ENCODE measurements at places on chromosomes 6 and 20.

- H3K27me3 ChIP-seq = no peaks in the 10 kb centered on the region
- no peak overlapping the region for H3K4me3 ChIP-seq
- no peak for DNase-seq
- no peaks in the 10 kb centered on the region for H3K36me3 ChIP-seq
- H3K27ac ChIP-seq = no peak overlapping the region
Observed at GRCh38 chr6:96990462-96990861, 65.9 kb downstream of the KLHL32 start.

DNA sequence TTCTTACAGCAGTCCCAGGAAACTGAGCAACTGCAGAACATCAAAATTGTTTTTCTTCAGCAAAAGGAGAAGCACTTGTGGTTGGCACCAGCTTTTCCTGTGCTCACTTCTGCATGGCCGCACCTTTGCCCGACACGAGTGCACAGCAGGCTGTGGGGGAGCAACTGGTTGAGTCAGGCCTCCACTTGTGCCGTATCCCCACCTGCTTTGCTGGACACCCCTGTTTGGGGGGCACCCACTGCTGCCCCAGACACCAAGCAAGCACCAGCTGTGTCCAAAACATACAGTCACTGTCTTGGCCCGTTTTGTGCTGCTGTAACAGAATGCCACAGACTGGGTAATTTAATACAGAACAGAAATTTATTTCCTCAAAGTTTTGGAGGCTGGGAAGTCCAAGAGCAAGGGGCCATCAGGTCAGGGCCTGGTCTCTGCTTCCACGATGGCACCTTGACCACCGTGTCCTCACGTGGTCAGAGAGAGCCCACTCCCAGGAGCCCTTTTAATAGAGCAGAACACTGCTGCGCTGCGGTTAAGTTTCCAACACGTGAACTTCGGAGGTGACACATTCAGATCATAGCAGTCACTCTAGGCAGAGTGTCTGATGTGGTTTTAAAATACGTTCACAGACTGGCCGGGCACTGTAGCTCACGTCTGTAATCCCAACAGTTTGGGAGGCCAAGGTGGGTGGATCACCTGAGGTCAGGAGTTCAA lies 8.7 kb upstream of the GMEB2 start:
- H3K4me1 ChIP-seq = no peaks in the 10 kb centered on the region
- H3K36me3 ChIP-seq = no peaks in the 10 kb centered on the region
- H3K27me3 ChIP-seq = no peaks in the 10 kb centered on the region
- H3K27ac ChIP-seq = no peak overlapping the region

DNA sequence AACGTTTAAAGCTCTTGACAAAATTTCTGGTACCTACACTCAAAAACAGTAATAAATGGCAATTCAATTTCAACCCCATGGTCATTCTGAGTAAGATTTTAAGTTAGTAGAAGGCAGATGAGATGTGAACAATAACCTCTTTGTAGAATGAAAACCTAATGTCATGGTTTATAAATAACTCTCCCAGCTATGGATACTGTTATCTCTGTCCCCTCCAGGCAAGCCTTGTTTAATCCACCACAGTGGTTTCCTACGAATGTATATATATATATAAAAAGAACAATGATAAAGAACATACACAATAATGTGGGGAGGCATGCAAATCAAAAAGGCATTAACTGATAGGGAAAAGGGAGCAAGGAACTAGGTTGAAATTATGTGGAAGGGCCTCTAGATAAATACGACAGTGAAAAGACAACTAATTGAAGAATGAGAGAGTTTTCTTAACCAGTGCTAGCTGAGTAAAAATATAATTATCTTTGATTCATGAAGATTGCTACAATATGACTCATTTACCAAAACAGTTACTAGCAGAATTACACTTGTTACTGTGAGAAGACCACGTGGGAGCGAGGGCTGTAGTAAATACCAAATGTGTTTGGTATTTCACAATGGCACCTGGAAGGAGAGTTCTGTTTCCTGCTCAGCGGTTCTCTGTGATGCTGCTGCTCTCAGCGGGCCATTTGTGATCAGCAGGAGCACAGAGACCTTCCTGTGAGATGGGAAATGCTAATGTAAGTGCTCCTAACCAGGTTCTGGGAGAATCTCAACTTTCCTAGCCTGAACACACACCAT lies 173.7 kb downstream of the MBOAT1 start:
- H3K27me3 ChIP-seq = no peaks in the 10 kb centered on the region
- H3K4me1 ChIP-seq = no peaks in the 10 kb centered on the region
- H3K27ac ChIP-seq = no peak overlapping the region

- DNase-seq = no peak
- H3K27ac ChIP-seq = no peak overlapping the region
- H3K36me3 ChIP-seq = no peaks in the 10 kb centered on the region
- peaks cover 95% of the 10 kb centered on the region for H3K27me3 ChIP-seq
- H3K4me1 ChIP-seq = no peaks in the 10 kb centered on the region
Observed at GRCh38 chr20:58019850-58020625, 208.4 kb downstream of the ANKRD60 start.

DNA sequence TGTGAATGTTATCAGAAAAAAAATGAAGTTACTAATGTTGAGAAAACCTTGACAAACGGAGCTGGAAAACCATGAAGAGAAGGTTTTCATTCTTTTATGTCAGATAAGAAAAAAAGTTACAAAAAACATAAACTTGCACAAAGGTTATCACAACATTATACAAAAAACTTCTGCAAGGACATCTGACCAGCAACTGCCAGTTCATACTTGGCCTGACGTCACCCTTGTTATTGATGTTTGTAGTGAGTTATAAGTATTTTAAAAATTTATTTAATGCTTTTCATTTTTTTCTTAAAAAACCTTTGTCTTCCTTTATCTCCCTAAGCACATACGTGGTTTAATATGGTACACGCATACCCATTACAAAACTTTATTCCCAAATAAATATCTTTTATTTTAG lies 16.3 kb downstream of the GSTA3 start:
- no peaks in the 10 kb centered on the region for H3K27me3 ChIP-seq
- H3K4me1 ChIP-seq = no peaks in the 10 kb centered on the region
- no peaks in the 10 kb centered on the region for H3K36me3 ChIP-seq
- no peak overlapping the region for H3K4me3 ChIP-seq
- DNase-seq = no peak

- H3K4me1 ChIP-seq = no peaks in the 10 kb centered on the region
- no peak overlapping the region for H3K27ac ChIP-seq
- no peak for DNase-seq
- H3K36me3 ChIP-seq = no peaks in the 10 kb centered on the region
- no peak overlapping the region for H3K4me3 ChIP-seq
Observed at GRCh38 chr6:132341646-132342045, 59.6 kb downstream of the MOXD1 start.

DNA sequence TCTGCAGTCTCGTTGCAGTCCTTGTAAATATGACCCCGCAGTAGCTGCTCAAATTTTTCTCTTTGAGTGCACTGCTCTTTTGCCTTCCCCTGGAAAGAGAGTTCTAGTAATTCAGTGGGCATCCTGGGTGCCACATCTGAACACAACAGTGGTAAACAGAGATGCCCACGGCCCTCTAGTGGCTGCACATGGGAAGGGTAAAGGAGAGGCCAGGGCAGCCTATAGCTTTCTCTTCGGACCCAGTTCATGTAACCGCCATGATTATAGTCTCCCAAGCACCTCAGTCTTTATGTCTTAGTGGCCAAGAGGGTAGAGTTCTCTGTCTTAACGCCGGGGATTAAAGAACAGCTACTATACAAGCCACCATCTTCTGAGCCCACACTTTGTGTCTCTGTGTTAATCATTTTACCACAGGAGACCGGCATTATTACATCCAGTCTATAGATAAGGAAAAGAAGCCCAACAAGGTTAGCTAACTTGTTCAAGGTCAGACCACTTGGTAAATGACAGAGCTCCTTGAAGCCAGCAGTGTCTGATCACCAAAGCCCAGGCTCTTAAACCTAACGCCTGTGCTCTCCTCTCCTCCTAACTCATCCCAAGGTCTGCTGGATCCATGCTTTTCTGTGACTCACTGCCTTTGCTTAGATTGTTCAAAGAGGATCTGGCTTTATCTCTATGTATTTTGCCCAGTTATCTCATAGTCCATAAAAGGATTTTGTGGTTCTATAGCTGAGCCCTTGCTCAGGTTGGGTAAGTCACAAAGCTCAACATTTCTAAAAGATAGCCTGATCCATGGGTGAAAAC lies 81.8 kb downstream of the ISM1 start:
- H3K4me1 ChIP-seq = no peaks in the 10 kb centered on the region
- no peak overlapping the region for H3K4me3 ChIP-seq
- peak; percentile 33 for DNase-seq
- H3K36me3 ChIP-seq = no peaks in the 10 kb centered on the region
- H3K27me3 ChIP-seq = no peaks in the 10 kb centered on the region

GRCh38 chr6:7432391-7433120 lies 42.9 kb downstream of the RIOK1 start:
- no peak overlapping the region for H3K4me3 ChIP-seq
- DNase-seq = no peak
- H3K36me3 ChIP-seq = no peaks in the 10 kb centered on the region

- no peaks in the 10 kb centered on the region for H3K27me3 ChIP-seq
- H3K27ac ChIP-seq = no peak overlapping the region
- H3K36me3 ChIP-seq = no peaks in the 10 kb centered on the region
- DNase-seq = no peak
- no peaks in the 10 kb centered on the region for H3K4me1 ChIP-seq
Observed at GRCh38 chr6:3380344-3381232, 76.3 kb downstream of the SLC22A23 start.

DNA sequence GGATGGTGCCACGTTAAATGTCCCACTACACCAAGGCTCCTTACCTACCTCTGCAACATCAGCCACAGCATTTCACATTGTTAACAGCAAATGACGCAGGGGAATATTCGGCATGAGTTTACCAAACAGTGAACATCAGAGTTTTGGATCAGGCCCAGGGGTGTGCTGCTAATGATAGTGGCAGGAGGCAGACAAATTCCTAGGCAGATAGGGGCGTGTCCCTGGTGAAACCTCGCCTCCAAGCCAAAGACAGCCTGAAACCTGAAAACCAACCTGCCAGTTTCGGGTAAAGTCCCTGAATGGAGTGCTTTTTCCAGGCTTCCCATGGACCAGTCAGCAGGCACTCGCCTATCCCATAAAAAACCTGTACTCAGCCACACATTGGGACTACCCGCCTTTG lies 133.6 kb downstream of the SH3BGRL2 start:
- no peaks in the 10 kb centered on the region for H3K4me1 ChIP-seq
- no peak for DNase-seq
- no peak overlapping the region for H3K27ac ChIP-seq
- no peak overlapping the region for H3K4me3 ChIP-seq

DNA sequence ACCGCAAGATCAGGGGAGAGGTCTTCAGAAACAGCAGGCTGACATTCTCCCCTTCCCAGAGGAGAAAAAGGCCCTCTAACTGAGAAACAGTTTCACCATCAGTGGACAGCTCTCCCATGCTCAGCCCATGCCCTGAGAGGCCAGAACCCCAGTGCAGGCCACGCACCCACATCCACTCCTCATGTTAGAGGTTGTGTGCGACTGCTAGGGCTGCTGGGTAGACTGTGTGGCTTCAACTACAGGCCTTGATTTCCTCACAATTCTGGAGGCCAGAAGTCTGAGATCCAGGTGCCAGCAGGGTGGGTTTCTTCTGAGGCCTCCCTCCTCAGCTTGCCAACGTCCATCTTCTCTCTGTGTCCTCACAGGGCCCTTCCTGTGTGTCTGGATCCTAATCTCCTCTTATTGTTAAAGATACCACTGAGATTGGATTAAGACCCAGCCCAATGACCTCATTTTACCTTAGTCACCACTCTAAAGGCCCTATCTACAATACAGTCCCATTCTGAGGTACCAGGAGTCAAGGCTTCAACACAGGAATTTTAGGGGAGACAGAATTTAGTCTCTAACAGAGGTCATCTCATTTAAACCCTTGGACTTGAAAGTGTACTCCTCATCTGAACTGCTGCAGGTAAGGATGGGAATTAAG lies 67.7 kb upstream of the CD93 start:
- H3K4me1 ChIP-seq = no peaks in the 10 kb centered on the region
- no peak for DNase-seq
- no peaks in the 10 kb centered on the region for H3K27me3 ChIP-seq
- H3K27ac ChIP-seq = no peak overlapping the region

DNA sequence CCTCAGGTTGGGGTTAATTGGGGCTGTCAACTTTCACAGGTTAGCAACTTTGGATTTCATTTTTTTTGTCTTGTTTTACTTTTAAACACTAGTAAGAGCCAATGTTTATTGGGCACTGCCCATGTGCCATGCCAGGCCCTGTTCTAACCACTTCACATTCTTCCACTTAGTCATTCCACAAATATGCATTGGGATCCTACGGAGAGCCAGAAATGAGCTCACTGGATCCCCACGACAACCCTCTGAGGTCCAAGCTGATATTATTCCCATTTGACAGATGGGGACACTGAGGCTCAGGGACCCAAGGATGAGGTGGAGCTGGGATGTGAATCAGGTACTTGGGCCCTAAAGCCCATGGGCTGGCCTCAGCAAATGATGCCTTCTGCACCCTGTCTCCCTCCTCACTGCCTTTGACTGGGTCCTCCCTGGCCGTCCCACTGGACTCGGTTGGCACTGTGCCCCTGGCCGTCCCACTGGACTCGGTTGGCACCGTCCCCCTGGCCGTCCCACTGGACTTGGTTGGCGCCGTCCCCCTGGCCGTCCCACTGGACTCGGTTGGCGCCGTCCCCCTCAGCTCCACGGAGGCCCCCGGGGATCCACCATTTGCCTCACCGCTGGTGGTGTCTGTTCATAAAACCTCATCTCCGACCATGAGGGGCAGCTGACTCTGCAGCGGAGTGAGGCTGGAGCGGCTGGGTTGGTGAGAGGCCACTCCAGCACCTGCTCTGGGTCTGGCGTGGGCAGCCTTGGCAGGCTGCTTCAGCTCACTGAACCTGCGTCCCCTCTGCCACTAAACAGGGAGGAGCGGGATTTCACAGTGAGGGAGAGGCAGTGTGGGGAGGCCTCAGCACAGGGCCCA lies 4.8 kb upstream of the PMEPA1 start:
- no peak overlapping the region for H3K27ac ChIP-seq
- DNase-seq = no peak
- no peak overlapping the region for H3K4me3 ChIP-seq
- peaks cover 14% of the 10 kb centered on the region for H3K4me1 ChIP-seq
- peaks cover 10% of the 10 kb centered on the region for H3K27me3 ChIP-seq

GRCh38 chr6:159126590-159126989 lies 42.6 kb upstream of the FNDC1 start:
- H3K36me3 ChIP-seq = no peaks in the 10 kb centered on the region
- no peak for DNase-seq
- no peak overlapping the region for H3K27ac ChIP-seq
- 0 out of 2 replicates have a peak, but pooled peaks cover 4% of the 10 kb centered on the region for H3K4me1 ChIP-seq

GRCh38 chr6:119541132-119541905 lies 191.8 kb upstream of the MAN1A1 start:
- DNase-seq = no peak
- H3K4me1 ChIP-seq = no peaks in the 10 kb centered on the region
- no peak overlapping the region for H3K27ac ChIP-seq
- H3K4me3 ChIP-seq = no peak overlapping the region
- no peaks in the 10 kb centered on the region for H3K36me3 ChIP-seq

DNA sequence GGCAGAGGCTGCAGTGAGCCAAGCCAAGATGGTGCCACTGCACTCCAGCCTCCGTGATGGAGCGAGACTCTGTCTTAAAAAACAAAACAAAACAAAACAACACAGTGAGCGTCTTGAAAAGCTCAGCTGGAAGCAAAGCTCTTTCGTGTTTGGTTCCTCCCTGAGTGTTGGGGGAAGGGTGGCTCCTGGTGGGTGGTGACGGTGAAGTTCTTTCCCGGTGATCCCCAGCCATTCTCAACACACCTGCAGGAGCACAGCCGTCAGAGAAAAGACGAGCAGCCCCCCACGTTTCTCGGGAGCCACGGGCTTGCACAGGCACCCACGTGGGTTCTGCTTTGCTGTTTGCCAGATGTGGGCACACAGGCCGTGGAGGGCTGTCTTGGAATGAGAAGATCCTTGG lies 3.2 kb downstream of the BHLHE23 start:
- H3K4me1 ChIP-seq = no peaks in the 10 kb centered on the region
- H3K36me3 ChIP-seq = no peaks in the 10 kb centered on the region
